ENCODE measurements at places on chromosomes 1 and 21.

DNA sequence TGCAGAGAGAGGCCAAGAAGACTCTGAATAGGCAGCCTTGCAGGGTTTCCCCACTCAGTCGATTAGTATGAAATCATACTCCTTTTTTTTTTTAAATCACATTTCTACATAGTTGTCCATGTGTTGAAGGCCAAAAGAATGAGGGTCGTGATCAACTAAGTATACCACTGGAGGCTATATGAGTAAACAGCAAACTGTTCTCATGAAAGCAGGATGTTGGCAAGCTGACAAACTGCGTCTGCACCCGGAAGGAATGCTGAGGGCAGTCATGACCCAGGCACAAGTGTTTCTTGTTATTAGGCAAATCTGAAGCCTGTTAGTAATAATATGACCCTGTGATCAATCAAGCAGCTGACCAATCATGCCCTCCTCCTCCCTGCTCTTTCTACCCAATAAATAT lies 213.2 kb downstream of the USH2A start:
- DNase-seq: no peak

DNA sequence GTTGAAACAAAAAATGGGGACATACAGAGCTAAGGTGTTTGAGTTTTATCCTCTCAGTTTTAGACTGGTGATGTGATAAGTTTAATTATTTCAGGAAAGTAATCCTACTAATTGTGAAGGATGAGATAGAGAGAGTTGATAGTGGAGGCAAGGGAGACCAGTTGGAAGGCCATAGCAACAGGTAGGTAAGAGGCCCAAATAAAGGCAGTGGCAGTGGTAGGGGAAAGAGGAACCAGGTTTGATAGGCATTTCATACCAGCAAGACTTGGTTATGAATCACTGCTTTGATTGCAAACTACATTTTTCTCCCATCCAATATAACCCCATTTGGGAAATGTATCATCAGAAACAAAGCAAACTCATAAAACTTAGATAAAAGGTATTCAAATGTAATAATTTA lies 63.1 kb upstream of the SH3GLB1 start:
- DNase-seq: no peak

GRCh38 chr1:214899908-214900460 lies 182.6 kb upstream of the KCNK2 start:
- DNase-seq: no peak

DNA sequence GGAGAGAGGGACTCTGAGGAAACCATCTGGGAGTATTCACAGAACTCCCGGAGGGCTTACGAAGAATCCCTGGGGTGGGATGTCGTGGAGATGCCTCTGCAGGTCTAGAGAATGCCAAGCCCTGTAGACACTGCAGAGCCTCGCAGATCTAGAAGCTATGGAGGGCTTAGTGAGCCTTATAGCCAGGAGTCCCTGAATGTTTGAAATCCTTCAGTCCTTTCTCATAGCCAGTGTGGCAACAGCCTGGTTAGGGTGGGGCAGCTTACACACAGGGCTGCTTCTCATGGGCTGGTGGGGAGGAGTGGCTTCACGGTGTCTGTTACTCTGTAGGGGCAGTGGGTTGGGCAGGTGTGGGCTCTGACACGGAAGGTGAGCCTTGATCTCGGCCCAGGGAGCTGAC lies 44.2 kb upstream of the KDM4A start:
- DNase-seq: no peak

GRCh38 chr1:31705080-31705866 lies 1.5 kb upstream of the COL16A1 start:
- peak; percentile 36 for DNase-seq

DNA sequence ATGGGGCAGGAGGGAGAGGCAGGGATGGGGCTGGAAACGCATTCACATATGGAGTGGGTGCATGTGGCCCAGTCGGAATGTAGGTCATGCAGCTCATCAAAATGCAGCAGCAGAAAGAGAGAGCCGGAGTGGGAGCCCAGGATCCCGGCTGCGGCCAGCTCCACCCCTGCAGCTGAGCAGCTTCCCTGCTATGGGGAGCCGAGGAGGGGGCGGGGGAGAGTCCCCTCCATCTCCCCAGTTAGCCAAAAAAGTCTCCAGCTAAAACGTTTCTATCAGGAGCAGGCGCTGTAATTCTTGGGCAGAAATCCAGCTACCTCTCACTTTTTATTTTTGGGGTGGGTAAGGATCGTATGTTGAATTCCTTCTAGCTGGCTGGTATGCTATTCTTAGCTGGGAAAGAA lies 39.7 kb downstream of the MRPL37 start:
- DNase-seq: no peak

GRCh38 chr1:44832056-44832705 lies 10.9 kb downstream of the PTCH2 start:
- DNase-seq: no peak

DNA sequence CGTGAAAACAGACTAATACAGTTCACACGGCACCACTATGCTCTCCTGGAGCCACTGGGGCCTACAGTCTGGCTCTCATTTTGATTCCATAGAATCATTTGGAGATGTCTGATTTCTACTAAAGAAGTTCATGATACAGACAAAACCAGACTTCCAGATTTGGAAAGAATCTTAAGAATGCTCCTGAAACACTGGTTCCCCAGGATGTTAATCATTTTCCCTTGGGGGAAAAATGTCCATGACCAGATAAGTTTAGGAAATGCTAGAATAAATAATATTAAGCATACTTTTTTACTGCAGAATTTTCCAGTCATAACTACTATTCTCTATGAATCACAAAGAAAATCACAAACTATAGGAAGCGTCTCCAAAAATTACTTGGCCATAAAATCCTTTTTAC lies 63.0 kb upstream of the RGS7 start:
- no peak for DNase-seq

GRCh38 chr1:186689907-186690306 lies 9.7 kb upstream of the PTGS2 start:
- DNase-seq: no peak

GRCh38 chr1:181251001-181251712 lies 162.7 kb downstream of the IER5 start:
- DNase-seq: no peak

- DNase-seq: no peak
Measured at GRCh38 chr1:42164551-42165420, at the start of gene GUCA2A. Gene GUCA2A, minus strand, starts transcription at chr1:42164745. Its CDS starts 33 bp downstream, at chr1:42164712.

GRCh38 chr1:221923929-221924598 lies 182.2 kb upstream of the DUSP10 start:
- DNase-seq: no peak

GRCh38 chr1:243528459-243529121 lies 272.7 kb downstream of the SDCCAG8 start:
- no peak for DNase-seq

DNA sequence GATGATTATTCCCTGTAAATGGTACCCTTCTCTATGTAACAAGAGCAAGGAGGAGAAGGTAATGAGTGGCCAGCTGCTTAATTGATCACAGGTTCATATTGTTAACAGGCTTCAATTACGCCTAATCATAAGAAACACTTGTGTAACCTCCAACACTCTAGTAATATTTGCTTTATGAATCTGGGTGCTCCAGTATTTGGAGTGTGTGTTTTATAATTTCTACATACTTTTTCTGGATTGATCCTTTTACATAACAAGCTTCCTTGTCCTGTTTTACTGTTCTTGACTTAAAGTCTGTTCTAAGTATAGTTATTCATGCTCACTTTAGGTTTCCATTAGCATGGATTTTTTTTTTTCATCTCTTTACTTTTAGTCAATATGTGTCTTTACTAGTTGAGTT lies 984.2 kb downstream of the AMY1C start:
- DNase-seq: no peak

DNA sequence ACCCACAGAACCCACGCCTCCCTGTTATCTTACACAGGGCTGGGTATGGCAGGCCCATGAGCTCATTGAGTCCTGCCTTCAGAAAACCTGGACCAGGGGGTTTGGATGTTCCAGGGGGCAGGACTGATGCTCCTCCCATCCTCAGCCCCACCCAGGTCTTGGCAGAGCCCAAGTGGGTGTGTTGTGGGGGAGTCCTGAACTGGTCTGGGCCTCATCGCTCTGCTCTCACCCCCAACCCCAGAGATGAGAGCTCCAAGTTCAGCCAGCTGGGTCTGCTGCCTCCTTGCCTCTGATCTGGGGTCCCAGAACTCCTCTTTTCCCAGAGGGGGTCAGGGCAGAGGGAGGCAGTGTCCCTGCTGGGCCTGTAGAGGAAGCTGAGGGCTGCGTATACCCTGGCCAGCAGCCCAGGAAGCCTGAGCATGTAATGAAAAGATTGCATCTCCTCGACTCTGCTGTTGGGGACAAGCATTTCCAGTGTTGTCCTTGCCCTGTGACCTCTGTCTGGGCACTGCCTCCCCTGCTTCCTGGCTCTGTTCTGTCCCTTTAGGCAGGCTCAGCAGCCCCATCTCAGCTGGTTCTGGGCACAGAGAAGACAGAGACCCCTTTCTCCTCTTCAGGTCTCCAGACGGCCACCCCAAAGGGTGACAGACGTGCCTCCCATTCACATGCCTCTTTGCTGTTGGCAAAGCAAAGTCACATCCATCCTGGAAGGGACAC lies 54.7 kb upstream of the EPS8L3 start:
- DNase-seq: no peak

DNA sequence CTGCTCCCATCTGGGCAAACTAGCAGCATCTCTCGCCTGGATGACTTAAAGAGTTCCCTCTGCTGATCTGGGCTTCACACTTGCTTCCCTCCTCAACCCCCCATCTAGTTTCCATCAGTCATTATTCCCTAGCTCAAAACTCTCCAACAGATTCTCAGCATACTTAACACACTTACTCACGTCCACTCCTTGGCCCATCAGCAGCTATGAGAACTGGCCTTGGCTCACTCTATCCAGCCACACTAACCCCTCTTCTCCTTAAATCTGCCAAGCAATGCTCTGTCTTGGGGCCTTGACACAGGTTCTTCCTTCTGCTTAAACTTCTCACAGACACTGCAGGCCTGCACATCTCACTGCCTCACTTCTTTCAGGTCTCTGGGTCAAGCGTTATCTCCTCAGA lies 41.6 kb downstream of the GNG12 start:
- DNase-seq: no peak

DNA sequence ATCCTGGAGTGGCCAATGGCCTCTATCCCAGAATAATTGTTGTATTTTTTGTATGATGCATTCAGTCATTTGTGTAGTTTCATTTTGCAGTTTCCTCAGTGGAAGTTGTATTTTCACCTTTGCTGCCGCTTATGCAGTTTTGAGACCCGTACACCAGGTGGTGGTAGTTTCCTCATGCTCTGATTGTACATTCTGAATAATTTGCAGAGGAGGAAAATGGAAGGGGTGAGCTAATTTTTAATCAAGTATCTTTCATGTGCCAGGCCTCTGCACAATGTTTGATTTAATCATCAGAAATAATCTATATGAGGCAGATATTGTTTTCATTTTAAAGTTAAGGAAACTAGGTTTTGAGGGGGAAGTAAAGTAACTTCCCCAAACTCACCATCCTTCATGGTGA lies 29.5 kb downstream of the HLX start:
- DNase-seq: no peak

DNA sequence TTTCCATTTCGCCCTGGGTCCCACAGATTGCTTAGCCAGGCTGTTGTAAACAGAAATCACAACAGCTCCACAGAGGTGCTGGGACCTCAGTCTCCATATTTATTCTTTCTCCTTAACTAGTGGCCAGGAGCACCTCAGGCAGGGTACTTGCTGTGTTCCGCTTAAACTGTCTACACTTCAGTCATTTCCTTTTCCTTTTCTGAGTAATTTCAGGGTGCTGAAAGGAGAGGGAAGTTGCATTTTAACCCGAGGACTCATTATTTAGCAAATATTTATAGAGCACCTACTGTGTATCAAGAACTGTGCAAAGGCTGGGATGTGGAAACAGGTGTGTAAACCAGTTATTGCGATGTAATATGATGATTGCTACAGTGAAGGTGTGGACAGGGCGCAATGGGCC lies 41.9 kb downstream of the ACP6 start:
- DNase-seq: peak; percentile 47

DNA sequence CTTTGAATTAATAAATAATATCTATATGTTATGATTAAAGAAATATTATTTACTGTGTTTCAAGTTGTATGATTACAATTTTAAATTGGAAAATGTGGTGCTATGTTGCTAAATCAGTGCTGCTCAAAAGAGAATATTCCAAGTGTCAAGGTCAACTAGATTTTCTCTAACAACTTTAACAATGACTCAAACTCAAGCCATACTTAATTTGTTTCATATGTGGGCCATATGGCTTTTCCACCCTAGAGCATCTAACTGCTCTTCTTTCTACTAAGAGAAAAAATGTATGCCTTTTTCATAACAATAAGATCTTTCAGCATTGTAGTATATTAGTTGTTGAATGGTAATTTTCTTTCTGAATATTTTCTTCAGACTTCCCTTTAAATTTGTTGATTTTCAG lies 8.3 kb upstream of the SYT14 start:
- DNase-seq: no peak

- no peak for DNase-seq
Measured at GRCh38 chr1:161727256-161727924, 6.0 kb downstream of the FCRLB start.

DNA sequence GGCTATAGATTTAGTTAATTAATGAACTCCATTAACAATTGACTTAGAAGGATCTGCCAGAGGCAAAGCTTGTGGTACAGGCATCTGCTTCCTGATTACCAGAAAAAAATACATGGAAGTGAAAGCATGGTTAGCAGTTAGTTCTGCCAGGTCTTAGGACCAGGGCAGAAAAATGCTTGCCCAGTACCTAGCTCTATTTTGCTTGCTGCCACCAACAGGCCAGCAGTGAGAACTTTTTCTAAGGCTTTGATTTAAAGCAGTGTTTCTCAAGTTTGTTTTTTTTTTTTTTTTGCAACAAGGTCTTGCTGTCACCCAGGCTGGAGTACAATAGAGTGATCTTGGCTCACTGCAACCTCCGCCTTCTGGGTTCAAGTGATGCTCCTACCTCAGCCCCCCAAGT lies 16.4 kb upstream of the MTF1 start:
- DNase-seq: peak; percentile 30

- no peak for DNase-seq
Measured at GRCh38 chr1:17925290-17926237, 170.4 kb downstream of the ACTL8 start.

DNA sequence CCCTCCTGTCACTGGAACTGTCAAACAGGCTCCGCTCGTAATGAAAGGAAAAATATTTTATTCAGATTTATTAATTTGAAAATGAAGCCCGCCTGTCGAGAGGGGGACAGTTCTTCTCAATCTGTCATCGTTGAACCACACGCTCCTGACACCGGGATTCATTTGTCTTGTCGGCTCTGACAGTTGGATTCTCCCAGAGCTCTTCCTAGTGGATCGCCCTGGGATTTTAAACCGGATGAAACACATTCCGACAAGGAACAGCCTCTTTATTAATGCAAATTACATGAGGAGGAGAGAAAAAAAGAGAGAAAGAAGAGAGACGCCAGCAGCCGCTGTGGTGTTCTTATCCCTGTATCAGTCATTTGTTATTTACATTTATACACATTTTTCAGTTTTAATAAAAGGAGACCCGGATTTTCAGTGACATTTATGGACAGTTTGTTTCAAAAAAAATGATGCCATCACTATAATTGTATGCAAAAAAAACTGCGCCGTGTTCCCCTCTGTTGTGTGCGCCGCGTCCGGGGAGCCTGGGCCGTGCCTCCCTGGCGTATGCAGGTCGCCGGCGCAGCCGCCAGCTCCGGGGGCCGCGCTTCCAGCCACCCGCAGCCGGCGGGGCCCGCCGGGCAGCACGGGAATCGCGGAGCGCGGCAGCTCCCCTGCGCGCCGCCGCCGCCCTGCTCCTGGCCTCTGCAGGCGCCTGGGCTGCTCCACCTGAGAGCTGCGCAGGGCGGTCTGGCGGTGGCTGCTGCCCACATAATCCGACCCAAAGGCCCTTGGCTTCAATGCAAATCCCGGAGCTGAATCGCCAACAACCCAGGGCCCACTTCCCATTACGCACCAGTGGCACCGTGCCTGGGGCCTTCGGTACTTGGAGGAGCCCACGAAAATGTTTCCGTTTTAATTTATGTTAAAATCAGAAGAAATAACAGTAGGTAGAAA lies 237.9 kb upstream of the PBX1 start:
- DNase-seq: no peak

Measured in Kasumi-1 (cell line).